ENCODE measurements at places on chromosomes 13 and 19. TPM values are rescaled to one million over a fixed set of nuclear protein-coding genes. Genes with fewer than 3 reads are reported as not detected.

The PLK5 gene
- total RNA-seq: not detected

The CYP4F8 gene
- not detected for total RNA-seq

The PRDX2 gene
- 371 TPM for total RNA-seq

The ZNF8 gene
- 3.9 TPM for total RNA-seq

The FSD1 gene
- total RNA-seq: 17.4 TPM

All from IMR-90 (cell line).